ENCODE measurements at places on chromosomes 5 and 9.

DNA sequence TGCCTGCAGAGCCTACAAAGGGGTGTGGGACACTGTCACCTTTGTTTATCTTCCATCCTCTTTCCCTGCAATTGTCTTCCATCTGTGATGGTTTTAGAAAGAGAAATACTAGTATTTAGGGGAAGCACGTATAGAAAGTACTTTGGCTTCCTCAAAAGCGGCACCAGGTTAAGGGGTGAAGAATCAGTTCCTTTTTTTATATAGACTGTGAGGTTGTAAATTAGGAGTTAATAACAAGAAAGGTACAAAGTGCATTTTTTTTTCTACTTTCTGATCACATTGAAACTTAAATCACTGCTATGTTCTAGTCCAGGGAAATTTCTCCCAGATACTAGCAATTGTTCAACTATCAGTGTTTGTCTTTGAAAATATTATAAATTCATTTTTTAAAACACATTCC is 219.3 kb downstream of the CEMIP2 start:
- no peak for DNase-seq

- peak; percentile 41 for DNase-seq
Measured at GRCh38 chr5:43063721-43064171, 23.6 kb upstream of the ANXA2R start.

DNA sequence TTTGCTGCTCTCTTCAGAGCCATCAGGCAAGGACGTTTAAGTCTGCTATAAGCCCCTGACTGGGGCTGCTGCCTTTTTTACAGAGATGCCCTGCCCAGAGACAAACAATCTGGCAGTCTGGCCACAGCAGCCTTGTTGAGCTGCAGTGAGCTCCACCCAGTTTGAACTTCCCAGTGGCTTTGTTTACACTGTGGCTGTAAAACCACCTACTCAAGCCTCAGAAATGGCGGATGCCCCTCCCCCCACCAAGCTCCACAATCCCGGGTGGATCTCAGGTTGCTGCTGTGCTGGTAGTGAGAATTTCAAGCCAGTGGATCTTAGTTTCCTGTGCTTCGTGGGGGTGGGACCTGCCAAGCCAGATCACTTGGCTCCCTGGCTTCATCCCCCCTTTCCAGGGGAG is 59.7 kb upstream of the SNCAIP start:
- DNase-seq = no peak

- DNase-seq = no peak
Measured at GRCh38 chr5:150141544-150142184, 14.0 kb downstream of the PDGFRB start.

- DNase-seq = no peak
Measured at GRCh38 chr5:155136216-155136850, 122.8 kb downstream of the KIF4B start.

DNA sequence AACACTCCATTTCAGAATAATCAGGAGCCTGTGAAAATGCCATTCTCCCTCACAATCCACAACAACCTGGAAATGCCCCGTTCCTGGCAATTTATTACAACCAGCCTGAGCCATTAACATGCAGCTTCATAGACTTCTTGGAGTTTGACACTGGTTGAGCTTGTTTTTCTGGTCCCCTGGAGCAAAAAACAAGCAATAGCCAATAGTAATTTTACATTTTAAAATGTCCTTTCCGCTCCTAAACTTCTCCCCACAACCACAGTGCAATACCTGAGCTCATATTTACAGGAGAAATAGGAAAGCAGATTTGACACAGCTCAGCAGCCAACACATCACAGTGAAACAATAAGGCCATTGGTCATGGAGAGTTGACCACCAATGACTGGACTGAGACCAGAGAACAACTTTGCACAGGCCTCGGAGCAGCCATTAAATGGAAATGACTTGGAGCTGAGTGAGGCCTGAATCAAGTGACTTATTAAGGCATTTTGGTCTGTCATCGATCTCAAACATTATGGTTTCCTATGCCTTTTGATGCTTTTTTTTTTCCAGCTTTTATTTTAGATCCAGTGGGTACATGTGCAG is 73.0 kb downstream of the ENC1 start:
- DNase-seq = no peak

GRCh38 chr5:154435226-154435625 is 10.6 kb upstream of the SAP30L start:
- no peak for DNase-seq

- no peak for DNase-seq
Measured at GRCh38 chr9:73038089-73038509, 85.2 kb upstream of the ALDH1A1 start.

- no peak for DNase-seq
Measured at GRCh38 chr5:35518104-35518503, 99.6 kb upstream of the SPEF2 start.

DNA sequence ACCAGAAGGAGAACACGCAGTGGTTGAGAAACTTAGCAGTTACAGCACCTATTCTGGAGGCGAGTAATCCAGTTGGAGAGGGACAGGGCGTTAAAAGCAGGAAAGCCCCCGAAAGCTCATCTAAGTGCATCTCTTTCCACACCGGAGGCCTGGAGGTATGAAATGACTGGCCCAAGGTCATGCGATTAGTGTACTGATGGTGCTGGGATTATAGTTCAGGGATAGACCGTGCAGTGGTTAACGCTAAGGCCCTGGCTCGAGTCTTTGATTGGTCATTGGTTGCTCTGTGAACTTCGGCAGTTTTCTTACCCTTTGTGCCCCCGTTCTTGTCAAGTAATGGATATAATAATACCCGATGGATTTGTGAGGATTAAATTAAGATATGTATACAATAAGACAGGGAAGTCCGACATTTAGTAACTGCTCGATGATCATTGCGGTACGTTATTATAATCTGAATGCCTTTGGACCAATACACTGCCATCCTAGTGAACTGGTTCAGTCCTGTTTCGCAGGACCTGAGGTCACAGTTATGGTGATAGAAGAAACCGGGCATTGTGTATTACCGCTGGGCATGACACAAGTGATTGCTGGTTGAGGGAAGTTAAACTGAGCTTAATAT is 960 bp downstream of the CANX start:
- DNase-seq = no peak

GRCh38 chr9:3517377-3518048 is 8.3 kb downstream of the RFX3 start:
- DNase-seq = no peak

GRCh38 chr9:82275258-82275927 is 286.8 kb downstream of the SPATA31D1 start:
- DNase-seq = no peak

- DNase-seq = no peak
Measured at GRCh38 chr9:34197756-34198711, 19.2 kb downstream of the UBAP1 start.

- DNase-seq = no peak
Measured at GRCh38 chr9:115167175-115167574, 49.2 kb upstream of the TNC start.

- no peak for DNase-seq
Measured at GRCh38 chr9:71042448-71042990, 78.9 kb downstream of the TRPM3 start.

GRCh38 chr9:27429436-27429835 is 94.7 kb upstream of the IFNK start:
- no peak for DNase-seq

GRCh38 chr5:109863752-109864151 is 174.0 kb downstream of the MAN2A1 start:
- DNase-seq = no peak

DNA sequence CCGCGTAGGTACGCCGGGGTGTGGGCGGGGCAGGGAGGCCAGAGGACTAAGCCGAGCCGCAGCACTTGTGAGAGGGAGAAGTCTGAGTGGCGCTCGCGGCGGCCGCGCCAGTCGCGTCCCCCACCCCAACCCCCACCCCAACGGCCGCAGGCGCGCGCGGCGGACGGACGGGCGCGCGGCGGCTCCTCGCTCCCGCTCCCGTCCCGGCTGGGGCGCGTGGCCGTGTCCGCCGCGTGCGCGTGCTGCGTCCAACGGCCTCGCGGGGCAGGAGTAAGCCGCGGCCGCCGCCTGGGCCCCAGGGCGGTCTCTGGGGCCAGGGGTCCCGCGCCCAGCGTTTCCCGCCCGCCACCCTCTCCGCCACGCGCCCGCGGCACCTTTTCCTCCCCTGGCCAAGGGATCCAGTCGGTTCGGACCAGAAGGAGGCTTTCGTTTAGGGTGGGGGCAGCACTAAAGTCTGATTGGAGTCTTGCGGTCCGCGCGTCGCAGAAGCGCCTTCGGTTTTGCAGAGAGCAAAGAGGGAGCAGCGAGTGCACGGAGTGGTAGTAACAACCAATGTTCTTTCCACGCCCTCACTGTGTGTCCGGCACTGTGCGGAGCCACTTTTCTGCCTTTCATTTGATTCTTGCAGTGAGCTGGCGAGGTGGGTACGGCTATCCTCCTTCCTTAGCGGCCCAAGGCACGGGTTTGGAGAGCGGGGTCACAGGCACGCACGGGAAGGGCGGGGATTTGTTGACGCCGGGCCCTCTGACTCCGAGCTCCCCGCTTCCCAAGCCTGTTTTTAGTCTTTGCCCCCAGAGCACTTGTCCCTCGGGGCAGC is 483 bp downstream of the G3BP1 start:
- peak; percentile 50 for DNase-seq

GRCh38 chr9:15077946-15078729 is 167.9 kb upstream of the FREM1 start:
- no peak for DNase-seq

GRCh38 chr9:101840694-101841188 is 102.3 kb upstream of the GRIN3A start:
- no peak for DNase-seq

GRCh38 chr5:88952344-88952743 is 69.4 kb upstream of the MEF2C start:
- DNase-seq = no peak

DNA sequence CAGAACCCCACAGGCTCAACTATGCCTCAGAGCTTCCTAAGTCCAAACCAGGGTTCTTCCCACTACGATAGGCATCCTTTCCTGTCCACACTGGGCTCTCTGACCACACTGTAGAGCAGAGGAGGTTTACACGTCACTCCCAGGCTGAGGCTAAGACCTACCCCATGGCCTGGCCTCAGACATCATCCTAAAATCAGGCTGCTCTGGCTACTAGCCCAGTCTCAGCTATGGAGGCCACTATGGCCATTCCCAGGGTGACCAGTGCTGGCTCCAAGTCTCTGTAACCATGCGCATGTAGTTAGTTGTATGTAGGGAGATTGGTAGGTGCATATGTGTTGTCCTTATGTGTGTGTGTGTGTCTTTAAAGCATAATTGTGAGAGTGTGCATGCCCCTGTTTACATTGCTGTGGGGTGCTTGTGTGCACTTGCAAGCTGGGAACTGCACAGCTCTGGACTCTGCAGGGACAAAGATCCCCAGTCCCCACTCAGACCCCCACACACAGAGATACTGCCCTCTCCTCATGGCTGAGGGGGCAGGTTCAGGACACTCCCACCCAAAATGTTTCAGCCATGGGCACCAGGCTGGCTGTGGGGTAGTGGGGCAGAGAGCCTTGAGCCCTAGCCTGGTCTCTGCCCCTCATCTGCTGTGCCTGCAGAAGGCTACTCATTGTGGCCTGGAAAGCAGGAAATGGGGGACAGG is 12.3 kb downstream of the PDLIM4 start:
- DNase-seq = no peak

DNA sequence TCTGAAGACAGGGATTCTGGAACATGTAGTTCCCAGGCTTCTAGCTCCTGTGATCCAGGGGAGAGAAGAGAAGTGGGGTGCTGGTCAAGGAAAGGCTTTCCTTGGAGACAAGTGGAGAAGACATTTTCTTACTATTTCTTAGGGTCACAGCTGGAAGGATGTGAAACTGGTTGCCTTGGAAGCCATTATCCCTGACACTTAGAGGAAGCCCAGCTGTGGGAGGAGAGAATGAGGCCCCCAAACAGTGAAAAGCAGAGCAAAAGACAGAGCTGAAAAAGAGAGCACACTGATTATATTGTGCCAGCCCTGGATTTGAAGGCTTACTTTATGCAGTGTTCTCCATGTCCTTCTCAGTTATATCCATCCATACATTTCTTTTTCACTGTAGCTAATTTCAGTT is 17.5 kb upstream of the SHB start:
- DNase-seq = no peak

DNA sequence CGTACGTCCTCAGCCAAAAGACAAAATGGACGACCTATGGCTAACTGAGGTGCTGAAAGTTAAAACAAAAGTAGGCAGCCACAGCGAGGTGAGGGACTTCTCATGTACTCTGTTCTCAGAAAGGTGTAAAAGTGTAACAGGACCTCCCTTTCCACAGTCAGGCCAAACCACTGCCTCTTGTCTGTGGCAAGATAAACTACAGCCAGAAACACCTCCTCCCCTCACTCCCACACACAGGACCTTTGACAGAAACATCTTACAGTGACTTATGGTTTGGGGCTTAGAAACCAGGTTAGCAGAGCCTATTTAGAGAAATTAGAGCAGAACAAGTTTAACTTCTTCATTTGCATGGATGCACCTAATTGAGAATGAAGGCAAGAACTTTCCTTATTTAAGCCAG is 499.1 kb upstream of the GRIN3A start:
- no peak for DNase-seq

GRCh38 chr9:29213417-29214153 is 1640.3 kb upstream of the C9orf72 start:
- DNase-seq = no peak

- DNase-seq = no peak
Measured at GRCh38 chr5:77957516-77957915, 181.4 kb upstream of the TBCA start.

DNA sequence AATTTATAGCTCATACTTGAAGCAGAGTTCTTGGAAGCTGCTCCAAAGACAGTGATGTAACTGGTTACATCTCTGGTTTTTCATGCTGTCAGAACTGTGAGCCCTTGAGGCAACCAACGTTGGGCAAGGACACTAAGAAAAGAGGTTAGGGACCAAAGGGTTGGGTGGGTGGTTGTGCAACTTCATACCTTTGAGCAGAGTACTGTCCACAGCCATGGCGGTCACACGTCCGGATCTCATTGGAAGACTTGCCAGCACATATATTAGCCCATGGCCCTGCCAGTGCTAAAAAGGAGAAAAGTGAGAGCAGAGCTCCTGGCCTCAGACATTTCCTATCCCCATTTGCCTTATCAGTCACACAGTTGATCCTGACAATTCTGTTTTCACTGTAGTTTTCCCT is 2.1 kb downstream of the LECT2 start:
- DNase-seq = no peak

DNA sequence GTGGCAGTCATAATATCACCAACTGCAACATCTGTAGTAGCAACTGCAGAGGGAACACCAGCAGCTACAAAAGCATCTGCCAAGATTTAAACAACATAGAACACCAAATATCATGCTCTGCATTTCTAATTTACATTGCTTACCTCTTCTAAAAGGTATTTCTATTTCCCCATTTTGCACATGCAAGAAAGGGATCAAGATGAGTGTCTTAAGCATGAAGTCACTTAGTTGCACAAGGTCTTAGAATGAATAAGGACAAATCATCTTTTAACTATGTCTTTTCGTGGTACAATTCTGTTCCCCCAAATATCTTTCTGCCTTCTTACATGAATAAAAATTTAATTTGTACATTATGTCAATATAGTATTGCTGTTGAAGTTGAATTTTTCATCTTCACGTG is 1746.4 kb downstream of the EFNA5 start:
- no peak for DNase-seq

- no peak for DNase-seq
Measured at GRCh38 chr5:129382921-129383672, 77.0 kb upstream of the ADAMTS19 start.
